ENCODE measurements at places on chromosomes 7 and 10. TPM values are rescaled to one million over a fixed set of nuclear protein-coding genes. Genes with fewer than 3 reads are reported as not detected.
A peak's percentile ranks its signal among the peaks of the same experiment; 100 is the strongest.

GRCh38 chr10:129680661-129681344 is 213.8 kb downstream of the MGMT start:
- H3K4me3 ChIP-seq = no peak overlapping the region
- no peak for DNase-seq
- H3K36me3 ChIP-seq = no peaks in the 10 kb centered on the region
- no peaks in the 10 kb centered on the region for H3K4me1 ChIP-seq

DNA sequence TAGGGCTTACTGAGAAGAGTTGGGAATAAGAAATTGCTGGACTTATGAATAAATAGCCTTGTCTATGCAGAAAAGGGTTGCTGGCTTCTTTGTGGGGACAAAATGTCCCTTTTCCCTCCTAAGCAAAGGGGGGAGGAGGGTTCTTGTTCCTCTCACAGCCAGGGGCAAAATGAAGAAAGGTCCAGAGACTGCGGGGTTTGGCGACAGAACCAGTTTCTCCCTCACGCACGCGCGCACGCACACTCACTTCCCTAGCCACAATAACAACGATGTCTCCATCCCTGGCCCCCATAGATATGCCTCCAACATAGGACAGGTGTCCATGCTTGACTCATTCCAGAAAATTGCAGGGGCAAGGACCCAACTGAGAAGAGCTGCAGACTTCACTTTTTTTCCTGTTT is 3.3 kb downstream of the ZMIZ1 start:
- H3K36me3 ChIP-seq = no peaks in the 10 kb centered on the region
- DNase-seq = no peak
- H3K4me3 ChIP-seq = no peak overlapping the region
- no peaks in the 10 kb centered on the region for H3K27me3 ChIP-seq
- peaks cover 52% of the 10 kb centered on the region for H3K4me1 ChIP-seq

DNA sequence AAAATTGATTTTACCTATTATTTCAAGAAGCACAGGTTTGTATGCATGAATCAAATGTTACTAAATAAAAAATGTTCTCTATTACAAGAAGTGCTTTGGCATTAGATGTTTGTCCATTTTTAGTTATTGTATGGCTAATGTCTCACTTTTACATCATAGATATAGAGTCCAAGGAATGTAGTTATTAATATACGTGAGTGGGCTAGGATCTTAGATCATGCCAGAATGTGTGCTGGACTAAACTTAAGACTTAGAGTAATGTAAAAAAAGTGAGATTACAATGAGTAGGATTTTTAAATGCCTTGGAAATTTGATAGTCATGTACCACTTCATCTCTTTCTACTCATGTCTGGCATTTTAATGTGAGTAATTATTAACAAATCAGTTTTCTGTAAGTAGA is 196.6 kb downstream of the ARL4A start:
- H3K27me3 ChIP-seq = no peaks in the 10 kb centered on the region
- no peaks in the 10 kb centered on the region for H3K36me3 ChIP-seq
- DNase-seq = no peak

- no peak overlapping the region for H3K4me3 ChIP-seq
- H3K36me3 ChIP-seq = no peaks in the 10 kb centered on the region
- H3K27ac ChIP-seq = no peak overlapping the region
- no peaks in the 10 kb centered on the region for H3K27me3 ChIP-seq
- H3K4me1 ChIP-seq = peaks cover 38% of the 10 kb centered on the region
Measured at GRCh38 chr10:58994226-58995057, 182.0 kb upstream of the PHYHIPL start.

DNA sequence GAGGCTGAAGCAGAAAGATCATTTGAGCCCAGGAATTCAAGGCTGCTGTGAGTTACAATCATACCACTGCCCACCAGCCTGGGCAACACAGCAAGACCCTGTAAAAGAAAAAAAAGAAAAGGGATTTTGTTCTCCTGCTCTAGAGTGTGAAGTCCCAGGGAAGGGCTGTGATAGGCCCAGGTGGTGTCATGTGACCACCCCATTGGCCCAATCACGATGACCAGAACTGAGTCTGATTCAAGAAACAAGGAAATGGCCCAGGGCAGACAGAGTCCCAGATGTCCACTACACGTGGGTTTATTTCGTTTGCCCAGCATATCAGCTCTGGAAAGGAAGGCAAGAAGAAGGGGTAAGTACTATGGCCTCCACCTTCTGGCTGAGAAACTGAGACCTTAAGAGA is 81.3 kb upstream of the CUX1 start:
- H3K27ac ChIP-seq = no peak overlapping the region
- H3K27me3 ChIP-seq = no peaks in the 10 kb centered on the region
- peaks cover 3% of the 10 kb centered on the region for H3K4me1 ChIP-seq
- no peak overlapping the region for H3K4me3 ChIP-seq

- no peaks in the 10 kb centered on the region for H3K36me3 ChIP-seq
- H3K27me3 ChIP-seq = no peaks in the 10 kb centered on the region
- peak overlapping the region; percentile 65 for H3K4me3 ChIP-seq
- H3K4me1 ChIP-seq = peaks cover 8% of the 10 kb centered on the region
- H3K27ac ChIP-seq = no peak overlapping the region
Measured at GRCh38 chr7:23598296-23598695, 1.1 kb downstream of the CCDC126 start.

Gene PLEKHS1
- 28.2 TPM for total RNA-seq

GRCh38 chr10:77380191-77380590 is 257.4 kb downstream of the KCNMA1 start:
- DNase-seq = no peak
- H3K4me3 ChIP-seq = no peak overlapping the region
- H3K4me1 ChIP-seq = peaks cover 29% of the 10 kb centered on the region
- no peaks in the 10 kb centered on the region for H3K36me3 ChIP-seq
- H3K27ac ChIP-seq = no peak overlapping the region

DNA sequence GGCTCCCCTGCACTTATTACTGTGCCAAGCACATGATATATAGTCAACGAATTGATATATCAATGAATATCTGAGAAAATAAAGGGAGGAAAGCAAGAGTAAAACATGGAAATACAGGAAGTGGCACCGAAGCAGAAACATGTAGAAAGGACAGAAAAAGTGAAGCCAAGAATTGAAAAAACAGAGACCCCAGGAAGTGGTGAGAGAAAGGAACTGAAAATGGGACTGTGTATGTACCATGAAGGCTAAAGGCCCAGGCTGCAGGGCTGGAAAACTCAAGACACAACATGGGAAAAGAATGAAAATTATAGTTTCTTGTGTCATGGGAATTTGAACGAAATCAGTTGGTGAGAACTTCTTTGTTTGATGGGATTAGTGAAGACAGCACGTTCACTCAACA is 60.6 kb downstream of the MAP3K8 start:
- H3K36me3 ChIP-seq = no peaks in the 10 kb centered on the region
- H3K4me3 ChIP-seq = no peak overlapping the region
- H3K27ac ChIP-seq = no peak overlapping the region

- DNase-seq = no peak
- no peaks in the 10 kb centered on the region for H3K36me3 ChIP-seq
- no peak overlapping the region for H3K27ac ChIP-seq
- no peak overlapping the region for H3K4me3 ChIP-seq
Measured at GRCh38 chr10:1462994-1463633, 274.2 kb downstream of the ADARB2 start.

- H3K4me3 ChIP-seq = no peak overlapping the region
- H3K4me1 ChIP-seq = peaks cover 4% of the 10 kb centered on the region
- H3K27me3 ChIP-seq = no peaks in the 10 kb centered on the region
- no peak for DNase-seq
- H3K36me3 ChIP-seq = no peaks in the 10 kb centered on the region
- H3K27ac ChIP-seq = no peak overlapping the region
Measured at GRCh38 chr7:135666846-135667245, 4.5 kb downstream of the STMP1 start.

DNA sequence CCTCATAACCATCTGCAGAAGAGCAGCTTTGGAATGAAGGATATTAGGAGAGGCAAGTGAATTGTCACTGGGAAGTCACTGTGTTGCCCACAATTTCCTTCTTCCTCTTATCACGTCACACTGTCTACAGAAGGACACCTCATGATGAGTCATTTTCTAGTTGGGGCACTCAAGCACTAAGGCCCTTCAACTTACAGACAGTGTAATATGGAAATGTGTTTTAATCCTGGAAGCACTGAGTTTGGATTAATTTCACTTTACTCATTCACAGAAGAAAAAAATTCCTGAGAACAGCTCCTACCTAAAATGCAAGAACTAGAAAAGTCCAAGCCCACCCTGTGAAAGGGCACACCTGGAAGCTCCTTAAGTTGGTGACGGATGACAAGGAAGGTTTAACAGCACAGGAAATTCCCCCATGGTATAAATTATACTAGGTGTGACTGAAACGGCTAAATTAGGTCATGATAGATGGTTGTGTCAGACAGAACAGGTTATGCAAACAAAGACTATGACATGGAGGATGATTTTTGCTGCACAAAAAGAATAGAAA is 56.6 kb downstream of the PARD3 start:
- H3K4me3 ChIP-seq = no peak overlapping the region
- no peaks in the 10 kb centered on the region for H3K36me3 ChIP-seq
- peaks cover 18% of the 10 kb centered on the region for H3K4me1 ChIP-seq
- no peak overlapping the region for H3K27ac ChIP-seq
- DNase-seq = no peak

Gene CLDN15
- 2.2 TPM for total RNA-seq

- DNase-seq = no peak
- H3K36me3 ChIP-seq = no peaks in the 10 kb centered on the region
- no peak overlapping the region for H3K4me3 ChIP-seq
- H3K27me3 ChIP-seq = no peaks in the 10 kb centered on the region
- no peaks in the 10 kb centered on the region for H3K4me1 ChIP-seq
Measured at GRCh38 chr10:33871061-33871956, 536.8 kb upstream of the NRP1 start.

DNA sequence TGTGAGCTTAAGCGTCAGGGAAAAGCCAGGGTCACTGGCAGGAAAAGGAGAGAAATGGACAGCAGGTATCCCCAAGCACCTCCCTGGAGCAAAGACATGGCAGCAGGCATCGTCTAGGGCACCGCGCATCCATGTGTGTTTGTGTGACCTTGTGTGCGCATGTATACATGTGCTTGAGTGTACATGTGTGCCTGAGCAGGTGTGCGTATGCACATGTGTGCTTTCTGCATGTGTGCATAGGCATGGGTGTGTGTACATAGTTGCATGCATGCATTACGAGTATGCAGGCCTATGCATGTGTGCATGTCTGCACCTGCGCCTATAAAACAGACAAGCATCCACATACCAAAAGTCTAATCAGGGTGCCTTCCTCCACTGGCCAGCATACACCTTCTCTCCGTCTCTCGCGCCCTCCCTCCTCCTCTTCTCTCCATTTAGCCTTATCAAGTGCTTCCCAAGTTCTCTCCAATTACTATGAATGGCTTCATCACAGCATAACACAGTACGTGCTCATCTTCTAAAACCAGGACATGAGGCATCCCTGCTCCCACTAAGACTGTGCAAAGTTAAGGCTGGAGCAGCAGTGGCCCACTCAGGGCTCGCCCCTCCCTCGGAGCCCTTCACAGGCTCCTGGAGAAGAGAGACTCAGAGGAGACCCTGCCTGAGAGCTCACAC is 30.6 kb downstream of the RASGEF1A start:
- no peaks in the 10 kb centered on the region for H3K27me3 ChIP-seq
- no peak for DNase-seq
- H3K27ac ChIP-seq = no peak overlapping the region
- H3K36me3 ChIP-seq = no peaks in the 10 kb centered on the region
- no peak overlapping the region for H3K4me3 ChIP-seq

DNA sequence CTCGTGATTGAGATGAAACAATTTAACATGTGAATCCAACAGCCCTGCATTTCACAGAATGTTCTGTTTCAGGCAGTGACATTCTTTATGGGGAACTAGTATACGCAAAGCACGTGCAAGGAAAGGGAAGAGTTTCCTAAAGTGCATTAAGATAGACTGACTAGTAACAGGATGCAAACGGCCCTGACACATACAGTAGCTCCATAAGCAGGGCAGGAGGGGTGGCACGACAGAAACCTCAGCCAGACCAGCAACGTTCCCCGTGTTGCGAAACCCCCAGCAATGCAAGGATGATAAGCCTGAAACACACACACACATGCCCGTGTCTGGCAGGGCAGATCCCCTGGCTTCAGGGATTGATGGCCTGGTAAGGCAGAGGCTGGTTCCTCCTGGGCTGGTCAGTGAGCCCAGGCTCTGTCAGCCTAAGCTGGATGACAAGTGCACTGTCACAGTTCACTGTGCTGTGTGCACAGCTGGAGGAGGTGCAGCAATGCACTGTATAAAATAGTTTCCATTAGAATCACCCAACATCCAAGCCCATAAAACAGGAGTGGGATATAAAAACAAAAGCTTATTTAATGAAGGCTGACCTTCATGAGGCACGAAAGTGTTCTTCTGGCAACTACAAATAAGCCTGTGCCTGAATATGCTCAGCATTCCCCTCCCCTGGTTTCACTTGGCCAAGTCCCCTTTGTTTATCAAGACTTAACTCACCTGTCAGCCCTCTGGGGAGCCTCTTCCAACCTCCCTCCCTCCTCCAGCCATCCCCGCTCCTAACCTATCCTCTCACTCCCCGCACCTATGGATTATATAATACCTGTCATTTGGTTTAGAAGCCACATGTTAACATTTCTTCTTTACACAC is 88.8 kb downstream of the GSAP start:
- no peak overlapping the region for H3K4me3 ChIP-seq
- no peak for DNase-seq
- H3K36me3 ChIP-seq = no peaks in the 10 kb centered on the region
- H3K4me1 ChIP-seq = no peaks in the 10 kb centered on the region
- no peak overlapping the region for H3K27ac ChIP-seq
- H3K27me3 ChIP-seq = no peaks in the 10 kb centered on the region

DNA sequence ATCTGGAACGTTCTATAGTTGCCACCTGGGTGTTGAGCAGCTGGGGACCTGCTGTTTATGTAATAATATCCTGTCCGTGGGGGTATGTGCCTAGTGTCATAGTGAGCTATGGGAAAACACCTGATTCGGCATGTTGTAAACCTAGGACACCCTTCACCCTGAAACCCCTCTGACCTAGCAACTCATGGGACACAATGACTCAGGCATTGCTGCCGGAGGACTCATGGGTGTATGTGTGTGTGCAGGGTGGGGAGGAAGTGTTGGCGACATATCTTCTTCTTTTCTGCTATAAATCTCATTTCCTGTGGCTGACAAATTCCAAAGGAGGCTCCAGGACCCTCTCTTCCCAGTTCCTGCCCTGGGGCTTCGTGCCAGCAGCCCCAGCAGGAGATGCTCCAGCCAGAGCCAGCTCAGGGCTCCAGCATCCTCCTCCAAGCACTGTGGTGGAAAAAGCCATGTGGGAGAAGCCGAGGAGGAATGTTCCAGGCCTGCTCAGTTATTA is 77.0 kb upstream of the PODXL start:
- DNase-seq = no peak
- no peak overlapping the region for H3K27ac ChIP-seq
- H3K4me1 ChIP-seq = no peaks in the 10 kb centered on the region
- no peaks in the 10 kb centered on the region for H3K36me3 ChIP-seq
- no peak overlapping the region for H3K4me3 ChIP-seq
- no peaks in the 10 kb centered on the region for H3K27me3 ChIP-seq

DNA sequence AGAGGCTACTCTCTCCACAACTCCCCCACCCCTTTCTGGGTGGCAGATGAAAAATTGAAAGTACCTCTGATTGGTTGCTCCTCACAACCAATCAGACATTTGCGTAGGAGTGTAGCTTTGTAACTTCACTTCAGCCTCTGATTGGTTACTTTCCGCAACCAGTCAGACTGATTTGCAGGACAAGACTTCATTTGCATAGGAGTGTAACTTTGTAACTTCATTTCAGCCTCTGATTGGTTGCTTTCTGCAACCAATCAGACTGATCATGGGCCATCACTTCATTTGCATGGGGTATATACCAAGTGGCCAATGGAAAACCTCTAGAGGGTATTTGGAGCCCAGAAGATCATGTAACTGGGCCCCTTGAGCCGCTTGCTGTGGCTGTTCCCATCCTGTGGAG is 25.6 kb downstream of the CDNF start:
- no peak for DNase-seq
- no peaks in the 10 kb centered on the region for H3K27me3 ChIP-seq
- no peaks in the 10 kb centered on the region for H3K36me3 ChIP-seq
- H3K4me3 ChIP-seq = no peak overlapping the region
- H3K4me1 ChIP-seq = no peaks in the 10 kb centered on the region
- H3K27ac ChIP-seq = no peak overlapping the region

Data from pancreas (tissue), 10 donors.